HFF-Myc (cell line): ENCODE measurements at places on chromosomes 3 and 15.
A peak's percentile ranks its signal among the peaks of the same experiment; 100 is the strongest.

- DNase-seq, result no peak
Measured at GRCh38 chr3:48561045-48561736, 2.4 kb downstream of the UCN2 start.

- DNase-seq, result no peak
Measured at GRCh38 chr3:124491875-124492274, 238.4 kb upstream of the UMPS start.

DNA sequence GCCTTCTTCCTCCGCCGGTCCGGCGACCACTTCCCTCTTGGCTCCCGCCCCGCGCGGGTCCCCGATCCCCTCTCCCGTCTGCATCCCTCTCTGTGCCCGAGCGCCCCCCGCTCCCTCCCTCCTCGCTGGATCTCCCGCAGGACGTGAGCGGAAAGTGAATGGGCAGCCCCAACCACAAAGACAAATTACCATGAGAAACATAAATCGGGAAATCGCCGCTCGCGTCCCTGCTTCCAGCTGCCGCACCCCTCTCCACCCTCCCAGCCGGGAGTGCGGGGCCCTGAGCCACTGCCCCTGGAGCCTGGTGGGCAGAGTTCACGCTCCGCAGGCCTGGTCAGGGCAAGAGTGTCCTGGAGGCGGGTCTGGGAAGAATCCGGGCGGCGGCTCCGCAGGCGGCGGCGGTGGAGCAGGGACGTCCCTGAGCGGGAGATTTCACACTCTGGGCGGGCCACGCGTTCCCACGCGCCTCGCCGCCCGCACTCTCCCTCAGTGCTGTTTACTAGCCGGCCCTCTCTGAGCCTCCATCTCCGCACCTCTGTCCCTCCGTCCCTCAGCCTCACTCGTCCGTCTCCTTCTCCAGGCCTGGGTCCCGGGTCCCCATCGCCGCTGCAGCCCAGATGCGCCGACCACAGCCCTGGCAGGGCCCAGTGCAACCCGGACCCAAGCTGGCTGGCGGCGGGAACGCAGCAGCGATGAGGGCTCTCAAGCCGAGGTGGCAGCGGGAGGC lies 835 bp downstream of the SEMA5B start:
- no peak for DNase-seq

- DNase-seq, result no peak
Measured at GRCh38 chr3:115072265-115073021, 74.6 kb downstream of the ZBTB20 start.

- DNase-seq, result no peak
Measured at GRCh38 chr3:101638261-101638745, 38.6 kb downstream of the ZBTB11 start.

- DNase-seq, result no peak
Measured at GRCh38 chr15:39920510-39921273, 626 bp upstream of the GPR176 start.

DNA sequence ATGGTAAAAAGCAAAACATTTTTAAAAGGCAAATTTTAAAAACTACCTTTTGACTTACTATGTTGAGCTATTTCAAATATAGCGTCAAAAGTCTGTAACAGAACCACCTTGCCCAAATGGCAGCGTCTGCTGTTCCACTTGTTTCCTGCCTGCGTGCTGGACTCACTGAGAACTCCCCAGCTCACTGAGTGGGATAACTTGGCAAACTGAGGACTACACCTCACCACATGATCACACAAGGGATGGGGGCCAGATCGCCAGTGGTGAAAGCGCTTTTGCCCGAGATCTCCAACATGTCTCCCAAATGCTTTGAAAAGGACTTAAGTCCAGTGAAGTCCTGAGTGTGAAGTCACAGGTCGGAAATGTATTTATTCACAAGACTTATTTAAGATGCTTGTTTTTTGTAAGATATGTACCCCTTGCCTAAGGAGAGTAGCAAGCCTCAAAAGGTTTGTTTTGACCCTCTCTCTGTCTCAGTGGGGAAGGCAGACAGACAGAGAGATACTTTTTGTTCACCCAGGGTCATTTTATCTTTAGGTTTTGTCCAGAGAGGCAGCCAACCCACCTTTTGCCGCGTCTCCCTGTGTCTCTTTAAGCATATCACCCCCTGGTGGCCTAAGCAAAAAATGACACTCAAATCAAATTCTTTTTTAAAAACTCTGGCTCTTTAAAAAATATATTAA lies 192.6 kb downstream of the PDZRN3 start:
- DNase-seq, result no peak

- no peak for DNase-seq
Measured at GRCh38 chr15:90495067-90495466, 34.7 kb upstream of the CRTC3 start.

GRCh38 chr15:37931321-37931720 lies 3.1 kb upstream of the TMCO5A start:
- no peak for DNase-seq

- DNase-seq, result peak; percentile 26
Measured at GRCh38 chr3:184815046-184815930, 3.3 kb downstream of the VPS8 start.

DNA sequence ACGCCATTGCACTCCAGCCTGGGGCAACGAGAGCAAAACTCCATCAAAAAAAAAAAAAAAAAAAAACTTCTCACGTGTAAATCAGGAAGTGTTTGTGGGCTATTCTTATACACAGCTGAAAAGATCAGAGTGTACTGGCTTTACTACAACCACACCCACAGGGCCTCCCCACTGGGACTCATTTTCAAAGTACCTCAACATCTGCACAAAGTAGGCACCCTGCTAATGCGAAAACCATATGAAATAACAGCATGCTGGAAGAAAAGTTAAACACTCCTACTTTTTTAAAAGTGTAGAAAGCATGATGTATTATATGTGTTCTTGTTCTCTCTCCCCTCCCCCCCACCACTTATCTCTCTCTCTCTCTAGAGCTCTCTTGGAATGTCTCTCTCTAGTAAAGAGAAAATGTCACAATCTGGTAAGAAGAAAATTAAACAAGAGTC lies 11.1 kb downstream of the UACA start:
- DNase-seq, result no peak

DNA sequence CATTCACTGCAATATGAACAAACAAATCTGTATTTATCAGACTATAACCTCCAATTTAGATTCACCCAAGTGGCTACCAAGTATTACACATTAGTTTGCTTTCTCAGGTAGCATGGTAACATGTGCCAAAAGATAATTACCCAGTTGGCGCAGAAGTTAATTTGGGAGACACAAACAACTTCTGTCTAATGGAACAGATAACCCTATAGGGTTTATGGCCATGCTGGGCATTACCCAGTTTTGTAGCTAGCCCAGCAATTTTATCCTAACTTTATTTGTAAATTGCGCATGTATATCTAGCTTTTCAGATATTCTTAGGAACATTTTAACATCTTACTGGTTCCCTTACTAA lies 780 bp downstream of the RPL22L1 start:
- no peak for DNase-seq

DNA sequence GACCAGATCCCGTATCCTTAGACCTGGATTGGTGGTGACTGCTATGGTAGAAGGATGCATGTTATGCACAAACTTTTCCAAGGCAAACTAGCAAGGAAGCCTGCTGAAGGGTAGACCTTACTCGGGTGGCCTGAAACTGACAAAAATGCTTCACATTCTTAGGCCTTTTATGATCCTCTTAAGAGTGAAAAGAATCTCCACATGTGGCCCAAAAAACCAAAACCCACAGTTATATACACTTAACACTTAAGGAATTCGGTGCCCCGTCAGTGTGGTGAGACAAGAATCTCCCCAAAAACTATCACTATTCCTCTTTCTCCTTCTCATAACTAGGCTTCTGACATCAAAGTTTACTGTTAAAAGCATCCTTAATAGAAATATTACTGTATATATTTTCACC lies 130.1 kb upstream of the SOX2 start:
- no peak for DNase-seq

DNA sequence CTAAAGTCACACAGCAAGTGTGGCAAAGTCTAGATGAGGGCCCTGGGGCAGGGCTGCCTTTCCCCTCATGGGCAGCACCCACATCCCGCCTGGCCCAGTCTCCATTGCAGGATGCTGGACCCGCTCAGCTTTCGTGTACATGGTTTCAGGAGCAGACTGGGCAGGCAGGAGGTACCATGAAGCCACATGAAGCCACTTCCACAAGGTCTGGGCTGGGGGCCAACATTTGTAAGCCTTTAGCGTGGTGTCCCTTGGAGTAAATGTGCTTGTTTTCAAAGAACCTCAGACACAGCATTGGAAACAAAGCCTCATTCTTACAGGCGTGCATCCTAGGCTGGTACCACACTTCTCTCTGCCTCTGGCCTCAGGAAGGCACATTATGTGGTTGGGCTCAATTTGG lies 34.5 kb downstream of the UMPS start:
- DNase-seq, result no peak

- DNase-seq, result no peak
Measured at GRCh38 chr3:124469555-124469954, 260.7 kb upstream of the UMPS start.
